ENCODE measurements at places on chromosomes 3 and 15.
A peak's percentile ranks its signal among the peaks of the same experiment; 100 is the strongest.

- no peak for DNase-seq
These were observed 38.3 kb downstream of the KBTBD12 start for GRCh38 chr3:127953091-127954035.

DNA sequence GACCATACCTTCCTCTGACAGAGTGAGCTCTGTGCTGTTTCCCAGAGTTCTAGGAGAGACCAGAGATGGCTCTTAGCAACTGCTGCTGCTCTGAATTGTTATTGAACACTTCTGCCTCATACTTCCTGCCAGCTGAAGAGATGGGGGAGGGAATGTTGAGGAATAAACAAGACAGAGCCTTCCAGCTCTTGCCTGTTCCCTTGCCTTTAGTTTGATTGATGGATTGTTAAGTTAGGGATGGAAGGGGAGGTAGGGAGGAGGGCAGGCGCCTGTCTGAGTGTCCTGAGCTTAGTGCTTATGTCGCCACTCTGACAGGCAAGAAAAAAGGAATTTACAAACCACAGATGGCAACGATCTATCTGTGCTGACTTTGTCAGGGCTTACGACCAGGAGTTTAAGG lies 42.8 kb downstream of the ZNF609 start:
- no peak for DNase-seq

GRCh38 chr15:92151168-92151567 lies 242.5 kb upstream of the ST8SIA2 start:
- DNase-seq, result no peak

GRCh38 chr3:144557515-144557914 lies 585.9 kb downstream of the DIPK2A start:
- DNase-seq, result no peak

DNA sequence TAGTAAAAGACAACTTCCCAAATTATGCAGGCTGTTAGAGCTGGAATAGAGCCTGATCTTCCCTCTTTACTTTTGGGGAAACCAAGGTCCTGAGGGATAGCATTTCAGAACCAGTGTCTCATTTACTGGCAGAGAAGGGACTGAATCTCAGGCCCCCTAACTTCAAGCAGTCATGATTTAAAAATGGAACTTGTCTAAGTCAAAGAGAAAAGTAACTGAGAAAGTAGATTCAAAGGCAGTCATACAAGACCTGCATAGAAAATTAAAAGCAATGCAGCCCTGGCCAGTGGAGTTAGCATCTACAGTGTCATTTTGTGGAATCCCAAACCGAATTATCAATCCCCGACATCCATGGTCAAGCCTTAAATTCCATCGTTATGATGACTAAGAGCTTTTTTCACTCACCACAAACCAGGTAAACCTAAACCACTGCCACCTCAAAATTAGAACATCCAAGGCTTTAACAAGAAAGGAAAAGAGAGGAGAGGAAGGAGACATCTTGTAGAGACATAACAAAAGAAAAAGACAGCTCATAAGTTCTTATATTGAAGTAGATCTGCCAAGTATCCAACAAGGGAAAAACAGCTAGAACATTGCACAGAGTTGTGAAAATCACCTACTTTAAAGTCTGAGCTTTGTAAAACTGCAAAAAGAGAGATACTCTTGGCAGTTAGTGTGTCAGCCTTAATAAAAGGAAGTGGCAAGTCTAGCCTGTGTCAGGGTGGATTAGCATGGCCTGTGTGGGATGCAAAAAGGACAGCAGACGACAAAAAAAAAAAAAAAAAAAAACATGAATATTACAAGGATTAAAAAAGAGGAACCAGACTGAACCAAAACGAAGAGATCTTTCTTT lies 54.1 kb upstream of the CCR2 start:
- no peak for DNase-seq

DNA sequence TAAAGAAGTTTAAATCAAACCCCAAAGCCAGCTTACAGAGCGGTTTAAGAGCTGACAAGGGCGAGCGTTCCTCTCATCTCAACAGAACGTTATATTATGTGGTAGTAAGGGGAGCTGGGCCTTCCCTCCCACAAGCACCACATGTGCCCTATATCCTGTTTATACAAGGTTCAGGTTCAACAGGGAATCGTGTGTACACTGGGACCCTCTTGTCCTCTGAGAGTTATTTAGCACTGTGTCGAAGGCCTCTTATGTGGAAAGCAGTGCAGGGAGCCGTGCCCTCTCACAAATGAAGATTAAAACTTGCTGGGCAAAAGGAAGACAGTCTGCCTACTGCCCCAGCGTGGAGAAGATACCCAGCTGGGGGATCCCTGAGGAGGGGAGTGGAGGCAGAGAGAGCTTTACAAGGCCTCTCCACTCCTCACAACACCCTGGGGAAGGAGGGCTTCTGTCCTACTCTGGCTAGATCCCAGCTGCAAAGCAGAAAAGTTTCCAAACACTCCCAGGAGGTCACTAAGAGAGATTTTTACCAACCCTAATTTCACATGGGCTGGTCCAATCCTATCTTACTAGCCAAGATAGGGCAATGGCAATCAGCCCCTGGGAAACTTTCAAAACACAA lies 2.9 kb downstream of the TLE3 start:
- DNase-seq, result peak; percentile 19

GRCh38 chr15:33360886-33361285 lies 50.1 kb downstream of the RYR3 start:
- no peak for DNase-seq

DNA sequence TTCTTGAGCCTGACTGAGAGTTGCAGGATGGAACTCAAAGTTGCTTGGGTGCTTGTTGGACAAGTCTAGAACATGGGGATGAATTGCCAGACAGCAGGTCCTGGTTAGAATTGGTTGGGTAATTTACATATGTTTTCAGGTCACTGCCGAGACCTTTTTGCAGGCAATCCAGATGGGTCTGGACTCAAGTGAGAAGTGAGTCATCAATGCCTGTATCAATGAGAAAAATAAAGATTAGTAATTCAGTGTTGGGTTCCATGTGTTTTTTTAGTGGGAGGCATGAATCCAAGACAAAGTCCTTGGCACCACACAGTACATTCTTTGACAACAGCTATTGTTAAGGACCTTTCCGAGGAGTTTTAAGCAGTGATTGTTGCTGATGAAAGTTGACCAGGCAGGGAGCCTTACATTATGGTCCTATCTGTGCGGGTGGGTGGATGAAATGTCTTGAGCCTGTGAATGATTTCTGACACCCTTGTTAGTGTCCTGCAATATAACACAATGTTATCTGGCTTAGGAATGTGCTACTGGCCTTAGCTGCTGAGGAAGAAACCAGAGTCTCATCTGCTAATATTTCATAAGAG lies 77.7 kb downstream of the CRYGS start:
- DNase-seq, result no peak

GRCh38 chr3:67635257-67635656 lies 19.2 kb downstream of the SUCLG2 start:
- no peak for DNase-seq

DNA sequence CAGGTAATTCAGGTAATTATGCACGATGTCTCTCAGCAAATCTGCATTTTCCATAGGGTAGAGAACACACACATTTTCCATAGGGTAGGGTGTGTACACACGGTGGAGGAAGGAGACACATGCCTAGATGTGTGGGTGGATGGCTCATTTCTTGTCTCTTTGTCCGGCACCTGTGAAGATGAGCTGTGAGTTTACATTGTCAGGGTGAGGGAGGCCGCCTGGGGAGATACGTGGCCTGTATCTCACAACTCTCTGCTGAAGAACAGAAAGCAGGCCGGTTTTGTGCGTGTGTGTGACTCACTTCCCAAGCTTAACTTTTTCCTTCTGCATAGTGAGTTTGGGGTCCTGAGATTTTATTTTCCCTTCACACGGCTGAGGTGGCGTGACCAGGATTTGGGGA lies 60.3 kb downstream of the SLC6A6 start:
- DNase-seq, result no peak

GRCh38 chr3:170469151-170470062 lies 50.7 kb downstream of the CLDN11 start:
- DNase-seq, result no peak

DNA sequence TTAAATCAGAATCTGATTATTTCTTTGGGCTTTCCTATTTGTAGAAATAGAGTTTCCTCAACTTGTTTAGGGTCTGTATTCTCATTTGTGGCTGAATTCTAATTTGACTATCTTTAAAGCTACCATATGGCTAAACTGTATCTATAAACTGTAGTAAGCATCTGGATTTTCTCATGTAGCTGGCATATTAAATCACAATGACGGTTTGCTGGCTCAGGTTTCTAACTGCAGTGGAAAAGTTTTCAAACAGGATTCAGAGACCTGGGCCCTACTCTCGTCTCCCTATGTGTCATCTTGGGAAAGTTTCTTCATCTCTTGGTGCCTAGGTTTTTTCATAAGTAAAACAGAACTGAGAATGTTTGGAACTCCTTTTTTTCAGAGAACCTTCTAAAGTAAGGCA lies 68.3 kb downstream of the GALK2 start:
- no peak for DNase-seq

DNA sequence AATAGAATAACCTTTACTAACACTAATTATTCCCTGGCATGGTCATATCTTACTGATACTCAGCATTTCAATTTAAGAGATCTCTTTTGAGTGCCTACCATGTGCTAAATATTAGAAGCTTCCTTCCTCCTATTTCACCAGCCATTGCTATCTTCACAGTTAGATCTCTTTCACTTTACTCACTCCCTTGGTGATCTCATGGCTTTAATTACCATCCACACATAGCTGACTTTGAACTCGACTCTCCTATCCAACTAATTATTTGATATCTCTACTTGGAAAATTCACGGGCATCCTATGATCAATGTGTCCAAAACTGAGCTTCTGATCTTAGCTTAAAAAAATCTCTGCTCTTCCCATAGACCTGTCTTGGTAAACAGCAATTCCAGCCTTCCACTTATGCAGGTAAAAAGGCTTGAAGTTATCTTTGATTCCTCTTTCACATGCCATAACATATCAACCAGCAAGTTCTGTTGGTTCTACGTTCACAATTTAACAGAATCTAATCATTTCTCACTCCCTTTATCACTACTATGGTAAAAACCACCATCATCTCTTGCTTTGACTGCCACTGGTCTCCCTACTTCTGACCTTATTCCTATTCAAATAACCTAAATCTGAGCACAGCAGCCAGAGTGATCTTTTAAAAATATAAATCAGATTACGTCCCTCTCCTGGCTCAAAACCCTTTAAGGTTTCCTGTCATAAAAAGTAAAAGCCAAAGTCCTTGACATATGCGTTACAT lies 41.8 kb downstream of the HLTF start:
- DNase-seq, result no peak

DNA sequence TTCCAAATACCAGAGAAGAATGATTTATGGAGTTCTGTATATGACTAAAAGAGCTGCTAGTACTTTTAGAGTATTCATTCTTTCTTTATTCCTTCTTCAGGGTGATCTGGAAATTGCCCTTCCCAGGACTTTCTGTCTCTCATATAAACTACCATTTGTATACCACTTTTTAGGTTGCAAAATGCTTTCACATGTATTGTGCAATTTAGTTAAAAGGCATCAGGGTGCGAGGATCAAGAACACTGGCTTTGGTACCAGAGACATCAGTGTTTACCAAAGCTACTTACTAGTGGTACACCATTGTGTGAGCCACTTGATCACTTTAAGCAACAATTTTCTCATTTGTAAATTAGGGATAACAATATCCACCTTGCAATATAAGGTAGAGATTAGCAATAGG lies 251.4 kb downstream of the TIGIT start:
- no peak for DNase-seq

DNA sequence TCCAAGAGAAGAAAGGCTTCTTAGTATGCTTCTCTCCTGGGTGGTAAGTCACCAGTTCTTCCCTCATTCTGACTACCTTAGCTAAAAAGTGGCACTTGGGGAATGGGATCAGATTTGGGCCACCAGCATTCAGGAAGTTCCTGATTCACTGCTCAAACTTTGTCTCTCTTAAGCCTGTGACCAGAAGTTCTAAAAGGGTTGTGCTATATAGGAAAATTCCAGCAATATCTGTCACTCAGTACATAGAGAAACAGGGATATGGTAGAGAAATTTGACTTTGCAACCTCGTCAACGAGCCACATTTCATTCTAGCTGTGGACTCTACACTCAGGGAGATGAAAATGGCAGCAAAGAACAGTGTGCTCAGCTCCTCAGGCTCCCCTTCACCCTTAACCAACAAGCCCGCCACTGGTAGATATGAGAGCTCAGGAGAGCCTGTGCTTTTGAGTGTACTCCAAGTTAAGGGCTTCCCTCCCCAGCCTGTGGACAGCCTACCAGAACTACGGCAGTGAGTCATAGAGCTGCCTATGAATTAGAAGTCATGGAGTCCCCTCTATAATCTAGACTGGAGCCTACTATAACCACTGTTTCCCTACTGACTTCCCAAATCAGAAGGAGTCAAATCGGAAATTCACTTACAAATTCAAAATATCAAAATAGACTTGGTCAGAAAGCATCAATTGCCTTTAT lies 52.6 kb upstream of the MYO5C start:
- DNase-seq, result no peak

DNA sequence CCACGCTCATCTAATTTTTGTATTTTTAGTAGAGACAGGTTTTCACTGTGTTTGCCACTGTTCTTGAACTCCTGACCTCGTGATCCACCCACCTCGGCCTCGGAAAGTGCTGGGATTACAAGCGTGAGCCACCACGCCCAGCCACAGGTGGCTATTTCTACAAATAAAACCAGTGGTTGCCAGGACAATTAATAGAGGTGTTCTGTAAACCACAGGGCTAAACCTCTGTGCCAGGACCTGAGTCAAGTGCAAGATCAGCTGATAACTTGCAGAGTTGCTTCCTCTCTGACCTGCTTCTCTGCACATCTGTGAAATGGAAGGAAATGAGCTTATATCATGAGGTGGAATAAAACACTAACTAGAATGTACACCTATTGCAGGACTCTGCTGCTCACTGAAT lies 72.8 kb downstream of the CD200R1L start:
- no peak for DNase-seq

DNA sequence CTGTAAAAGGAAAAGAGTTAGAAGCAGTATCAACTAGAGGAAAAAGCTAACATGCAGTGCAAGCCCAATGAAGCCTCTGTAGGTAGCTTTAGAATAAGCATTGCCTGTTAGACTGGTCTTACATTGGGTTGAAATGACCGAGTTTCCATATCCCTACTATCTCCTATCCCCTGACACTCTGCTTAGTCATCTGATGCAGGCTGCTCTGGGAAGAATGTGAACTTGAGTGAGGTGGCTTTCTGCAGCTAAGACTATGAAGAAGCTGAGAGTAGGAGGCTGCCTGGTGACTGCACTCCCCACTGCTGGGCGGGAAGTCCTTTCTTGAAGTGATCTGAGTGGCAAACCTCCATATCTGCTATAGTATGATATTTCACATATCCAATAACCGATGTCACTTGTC lies 64.7 kb downstream of the OXSM start:
- DNase-seq, result no peak

DNA sequence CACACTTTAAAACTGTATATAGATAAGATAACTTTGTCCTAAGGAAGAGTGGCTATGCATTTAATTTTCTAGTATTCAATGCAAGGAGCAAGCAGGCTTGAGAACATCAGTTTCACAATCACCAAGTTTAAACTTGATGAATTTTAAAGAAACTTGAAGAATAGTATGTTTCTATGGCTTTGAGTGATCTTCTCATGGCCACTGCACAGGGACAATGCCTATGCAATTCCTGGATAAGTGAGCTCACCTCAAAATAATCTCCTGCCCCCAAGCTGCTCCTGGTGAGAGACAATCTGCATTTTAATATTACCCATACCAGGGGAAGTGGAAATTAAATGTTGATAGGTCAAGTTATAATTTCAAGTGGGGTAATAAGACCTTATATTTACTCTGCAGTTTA lies 376.6 kb upstream of the CBLB start:
- DNase-seq, result no peak

- no peak for DNase-seq
These were observed 185.6 kb downstream of the PLCL2 start for GRCh38 chr3:17070161-17070959.

- DNase-seq, result no peak
These were observed 494.1 kb downstream of the GABRG3 start for GRCh38 chr15:27464941-27465612.

GRCh38 chr15:75153087-75153486 lies 48.6 kb upstream of the C15orf39 start:
- DNase-seq, result peak; percentile 55
